ENCODE measurements at places on chromosomes 16 and 17.

DNA sequence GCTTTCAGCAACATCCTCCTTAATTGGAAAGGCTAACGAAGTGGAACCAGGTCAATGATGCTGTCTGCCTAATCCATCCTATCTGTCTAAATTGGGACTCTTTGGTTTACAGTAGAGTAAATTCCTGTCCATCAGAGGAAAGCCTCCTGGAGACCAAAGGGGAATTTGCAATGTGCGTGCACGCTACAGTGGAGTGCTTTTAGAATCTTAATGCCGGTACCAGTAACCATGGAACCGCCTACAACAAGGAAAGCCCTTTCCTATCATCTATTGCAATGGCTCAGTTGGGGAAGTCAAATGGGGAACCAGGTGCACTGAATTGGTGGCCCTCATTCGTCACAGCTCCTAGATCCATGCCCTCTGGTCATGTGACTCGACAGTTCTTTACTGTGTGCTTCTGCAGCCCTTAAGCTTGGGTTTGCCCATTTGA lies 110.1 kb downstream of the XYLT1 start:
- DNase-seq: no peak

DNA sequence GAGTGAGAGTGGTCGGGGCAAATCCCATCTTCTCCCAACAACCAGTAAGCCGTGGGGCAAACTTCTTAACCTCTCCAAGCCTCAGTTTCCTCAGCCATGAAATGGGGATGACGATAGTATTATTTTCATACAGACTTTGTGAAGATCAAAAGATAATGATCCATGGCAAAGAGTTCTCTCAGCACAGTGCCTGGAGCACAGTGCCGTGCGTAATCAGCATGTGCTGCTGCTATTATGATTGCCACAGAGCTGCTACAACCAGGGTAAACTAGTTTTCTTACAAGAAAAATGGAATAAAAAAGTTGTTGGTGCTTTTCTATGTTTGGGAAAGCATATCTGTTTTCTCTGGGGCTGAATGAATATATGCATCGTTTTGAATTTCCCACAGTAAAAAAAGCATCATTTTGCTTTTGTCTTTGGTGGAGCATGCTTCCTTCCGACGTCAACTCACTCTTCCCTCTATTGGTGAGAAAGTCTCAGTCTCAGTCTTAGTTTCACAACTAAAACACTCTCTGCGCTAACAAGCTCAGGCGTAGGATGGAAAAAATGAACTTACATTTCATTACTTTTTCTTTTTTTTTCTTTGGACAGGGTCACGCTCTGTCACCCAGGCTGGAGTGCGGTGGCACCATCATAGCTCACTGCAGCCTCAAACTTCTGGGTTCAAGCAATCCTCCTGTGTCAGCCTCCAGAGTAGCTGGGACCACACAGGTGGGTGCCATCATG lies 37.2 kb downstream of the CDK5R1 start:
- DNase-seq: no peak

GRCh38 chr16:54506741-54507500 lies 220.3 kb upstream of the IRX3 start:
- no peak for DNase-seq

DNA sequence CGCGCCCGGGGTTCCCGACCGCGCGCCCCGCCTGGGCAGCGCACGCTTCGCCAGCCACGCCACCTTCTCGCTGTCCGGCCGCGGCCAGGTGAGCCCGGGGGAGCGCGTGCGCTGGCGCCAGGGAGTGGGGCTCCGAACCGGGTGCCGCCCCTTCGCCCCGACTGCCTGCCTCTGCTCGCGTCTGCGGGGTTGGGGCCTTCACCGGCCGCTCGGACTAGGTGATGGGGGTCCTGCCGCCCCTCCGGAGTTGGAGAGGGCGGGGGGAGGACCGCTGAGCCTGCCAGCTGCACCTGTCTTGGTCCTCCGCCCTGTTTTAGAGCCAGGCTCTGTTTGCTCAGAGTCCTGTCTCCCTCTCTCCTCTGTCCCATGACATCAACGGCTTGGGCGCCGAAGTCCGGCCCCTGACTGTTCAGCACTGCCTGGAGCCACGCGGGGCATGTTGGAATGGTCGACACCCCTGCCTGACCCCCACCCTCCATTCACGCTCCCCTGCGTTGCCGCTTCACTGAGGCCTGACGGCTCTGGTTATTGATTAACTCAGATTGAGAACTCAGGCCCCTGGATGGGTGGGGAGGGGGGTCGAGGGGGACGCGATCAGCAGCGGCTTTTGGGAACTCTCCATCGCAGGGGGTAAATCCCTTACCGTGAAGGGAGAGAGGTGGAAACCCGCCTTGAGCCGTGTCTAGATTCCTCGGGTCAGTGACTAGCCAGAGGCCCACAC lies 748 bp downstream of the SMTNL2 start:
- no peak for DNase-seq

- no peak for DNase-seq
Measured at GRCh38 chr17:33854596-33854995, 400.5 kb upstream of the CCL2 start.

GRCh38 chr17:61048376-61049106 lies 351.1 kb upstream of the TBX2 start:
- no peak for DNase-seq

All from esophagus squamous epithelium (tissue), 5 donors.